ENCODE measurements at places on chromosomes 2 and 18.

- DNase-seq: no peak
Measured at GRCh38 chr18:48033790-48034650, 103.6 kb upstream of the SMAD2 start.

- peak; percentile 57 for DNase-seq
Measured at GRCh38 chr2:238462782-238463396, 36.2 kb downstream of the ASB1 start.

DNA sequence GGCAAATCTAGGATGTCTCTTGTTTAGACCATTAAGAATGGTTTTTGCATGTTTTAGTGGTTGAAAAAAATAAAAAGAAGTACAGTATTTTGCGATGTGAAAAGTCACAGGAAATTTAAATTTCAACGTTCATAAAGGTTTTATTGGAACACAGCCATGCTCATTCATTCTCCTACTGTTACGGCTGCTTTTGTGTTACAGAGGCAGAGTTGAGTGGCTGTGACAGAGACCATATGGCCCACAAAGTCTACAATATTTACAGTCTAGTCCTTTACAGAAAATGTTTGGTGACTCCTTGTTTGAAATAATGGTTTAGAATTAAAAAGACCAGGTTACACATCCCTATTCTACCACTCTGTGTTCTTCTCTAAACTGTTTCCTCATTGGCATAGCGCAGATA, 48.1 kb downstream of the MYOM1 start:
- no peak for DNase-seq

- DNase-seq: peak; percentile 26
Measured at GRCh38 chr2:96138179-96139145, at the start of gene ASTL. Gene ASTL (minus strand): TSS chr2:96138502. CDS start chr2:96138436, 66 bp downstream.

DNA sequence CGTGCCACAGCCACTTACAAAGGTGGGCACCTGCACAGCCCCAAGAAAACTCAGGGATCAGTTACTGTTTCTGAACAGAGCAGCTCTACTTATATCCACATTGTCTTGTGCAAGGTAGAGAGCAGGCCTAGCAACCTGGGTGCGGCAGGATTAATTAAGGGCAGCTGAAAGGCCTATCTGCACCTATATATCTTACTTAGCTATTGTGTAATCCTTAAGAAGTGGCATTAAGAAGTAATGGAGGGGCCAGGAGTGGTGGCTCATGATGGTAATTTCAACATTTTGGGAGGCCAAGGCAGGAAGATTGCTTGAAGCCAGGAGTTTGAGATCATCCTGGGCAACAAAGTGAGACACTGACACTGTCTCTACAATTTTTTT, 12.8 kb upstream of the ARL5A start:
- DNase-seq: no peak

DNA sequence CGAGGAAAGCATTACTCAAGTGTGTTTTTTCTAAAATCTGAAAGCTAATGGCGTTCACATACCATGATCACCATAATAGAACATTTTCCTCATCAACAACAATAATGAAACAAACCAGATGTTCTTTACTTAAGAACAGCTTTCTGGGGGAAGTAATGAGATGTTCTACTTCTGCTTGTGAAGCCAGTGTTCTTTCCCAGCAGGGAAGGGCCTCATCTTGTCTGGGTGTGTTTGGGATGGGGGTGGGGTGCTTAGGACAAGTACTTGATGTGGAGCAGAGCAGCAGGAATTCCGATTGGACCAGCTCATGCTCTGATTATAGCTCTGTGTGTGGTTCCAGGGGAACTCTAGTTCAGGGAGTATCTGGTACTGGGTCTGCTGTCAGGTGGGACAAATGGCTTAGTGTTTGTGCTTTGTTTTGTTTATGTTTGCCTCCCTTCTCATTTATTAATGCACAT, 163.0 kb upstream of the NOSTRIN start:
- DNase-seq: peak; percentile 84

DNA sequence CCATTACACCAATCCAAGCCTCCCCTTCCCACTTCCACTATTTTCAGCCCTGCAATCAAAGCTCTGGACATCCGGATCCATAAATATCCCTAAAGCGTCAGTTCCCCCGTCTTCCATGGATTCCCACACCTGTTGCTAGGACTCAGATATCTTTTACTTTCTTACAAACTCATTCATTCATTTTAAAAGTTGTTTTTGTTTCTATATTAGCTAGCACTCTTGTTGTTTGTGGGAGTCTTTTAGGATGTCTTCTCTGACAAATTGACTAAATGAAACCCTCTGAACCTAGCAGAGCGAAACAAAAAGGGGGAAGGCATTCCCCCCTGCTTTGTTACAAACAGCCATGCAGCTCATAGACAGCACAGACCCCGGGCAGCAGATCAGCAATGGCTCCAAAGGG, 9.0 kb upstream of the NBAS start:
- DNase-seq: no peak

DNA sequence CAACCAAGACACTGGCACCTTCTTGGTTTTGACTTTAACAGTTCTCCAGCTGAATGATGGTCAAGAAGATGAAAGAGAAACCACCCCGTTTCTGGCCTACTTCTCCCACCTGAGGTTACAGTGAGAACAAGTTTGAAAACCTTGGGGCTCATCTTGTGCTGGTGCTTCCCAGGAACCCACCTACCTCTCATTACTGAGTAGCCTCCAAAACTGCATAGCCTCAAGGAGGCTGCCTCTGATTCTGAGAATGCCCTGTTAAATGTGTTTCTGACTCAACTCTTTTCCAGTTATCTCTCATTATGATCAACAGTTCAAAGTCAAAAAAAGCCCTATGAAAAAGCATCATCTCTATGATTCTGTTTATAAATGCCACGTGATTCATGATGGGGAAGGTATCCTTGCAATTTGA, 121.9 kb downstream of the CACNB4 start:
- no peak for DNase-seq

GRCh38 chr2:36878429-36878828, 87.9 kb downstream of the STRN start:
- no peak for DNase-seq

GRCh38 chr2:120978359-120979050, 242.8 kb downstream of the GLI2 start:
- DNase-seq: no peak

DNA sequence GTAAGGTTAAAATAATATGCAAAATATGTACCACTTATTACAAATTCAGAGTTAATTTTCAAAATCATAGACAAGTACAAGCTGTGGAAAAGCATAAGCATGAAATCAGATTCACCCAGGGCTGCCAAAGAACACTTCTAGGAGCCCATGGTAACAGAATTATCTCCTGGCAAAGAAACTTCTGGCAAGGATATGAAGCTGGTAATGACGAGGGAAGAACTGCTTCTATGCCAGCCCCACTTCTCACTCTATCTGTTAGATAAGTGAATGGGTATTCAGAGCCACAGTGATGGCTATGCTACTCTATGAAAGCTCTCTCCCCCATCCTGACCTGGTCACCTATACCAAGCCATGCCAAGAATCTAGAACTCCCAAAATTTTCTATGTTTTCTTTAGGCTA, 36.9 kb upstream of the PDE1A start:
- no peak for DNase-seq

DNA sequence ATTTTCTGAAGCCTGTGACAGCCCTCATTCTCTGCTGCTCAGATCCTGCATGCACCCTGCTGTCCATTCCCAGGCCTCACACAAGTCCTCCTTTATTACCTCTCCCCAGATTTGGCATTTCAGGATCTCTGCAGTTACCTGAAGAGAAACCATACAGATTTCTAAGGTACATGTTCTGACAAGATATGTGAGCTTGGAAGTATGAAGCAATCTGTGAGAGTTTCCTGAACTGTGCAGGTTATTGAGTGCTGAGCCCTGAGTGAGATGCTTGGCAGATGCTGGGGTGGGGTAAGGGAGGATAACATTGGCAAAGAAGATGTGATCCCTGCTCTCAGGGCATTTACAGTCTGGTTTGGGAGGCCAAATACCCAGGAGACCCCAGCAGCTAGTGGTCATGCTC, 122.1 kb upstream of the STPG4 start:
- DNase-seq: no peak

DNA sequence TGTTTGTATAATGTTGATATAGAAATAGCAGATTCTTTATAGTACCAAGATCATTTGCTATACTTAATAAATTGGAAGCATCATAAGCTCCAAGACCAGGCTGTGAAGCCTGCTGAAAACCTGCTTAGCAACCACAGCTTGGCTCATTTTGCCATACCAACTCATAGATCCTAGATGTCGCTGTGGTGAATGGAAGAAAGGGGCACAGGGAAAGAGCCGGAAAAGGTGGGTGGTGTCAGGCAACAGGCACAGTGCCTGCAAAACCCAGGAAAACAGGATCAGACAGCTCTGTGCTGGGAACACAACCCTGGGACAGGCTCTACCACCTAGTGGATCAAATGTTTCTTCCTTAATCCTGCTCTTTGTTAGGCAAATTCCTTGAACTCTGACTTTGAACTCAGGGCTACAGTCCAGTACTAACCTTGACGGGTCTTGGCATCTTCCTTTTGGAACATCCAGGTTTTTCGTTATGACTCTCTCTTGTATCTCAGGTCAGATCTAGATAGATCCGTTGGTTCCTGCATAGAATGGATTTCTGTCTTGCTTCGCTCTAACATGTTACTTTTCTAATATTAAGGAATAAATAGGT, 31.6 kb downstream of the TWSG1 start:
- DNase-seq: peak; percentile 42

DNA sequence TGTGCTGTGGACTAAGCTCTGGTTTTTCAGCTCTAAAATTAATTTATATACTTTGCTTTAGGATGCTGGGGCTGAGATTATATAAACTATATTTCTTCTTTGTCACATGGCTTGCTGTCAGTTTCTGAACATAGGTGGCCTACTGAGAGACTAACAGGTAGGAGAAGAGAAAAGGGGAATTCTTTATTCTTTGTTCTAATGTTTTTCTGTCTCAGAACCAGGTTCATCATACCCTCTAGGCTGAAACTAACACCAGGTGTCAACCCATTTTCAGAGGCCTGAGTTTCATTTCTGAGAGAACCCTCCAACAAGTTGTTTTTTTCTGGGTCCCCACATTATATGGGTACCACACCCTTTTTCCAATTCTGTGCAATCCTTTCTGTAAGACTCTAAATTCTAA, 843.6 kb downstream of the TRIB2 start:
- no peak for DNase-seq

- no peak for DNase-seq
Measured at GRCh38 chr18:35343488-35343935, 708 bp downstream of the ZNF24 start.

GRCh38 chr2:34305587-34305986, 706.5 kb upstream of the FAM98A start:
- no peak for DNase-seq

DNA sequence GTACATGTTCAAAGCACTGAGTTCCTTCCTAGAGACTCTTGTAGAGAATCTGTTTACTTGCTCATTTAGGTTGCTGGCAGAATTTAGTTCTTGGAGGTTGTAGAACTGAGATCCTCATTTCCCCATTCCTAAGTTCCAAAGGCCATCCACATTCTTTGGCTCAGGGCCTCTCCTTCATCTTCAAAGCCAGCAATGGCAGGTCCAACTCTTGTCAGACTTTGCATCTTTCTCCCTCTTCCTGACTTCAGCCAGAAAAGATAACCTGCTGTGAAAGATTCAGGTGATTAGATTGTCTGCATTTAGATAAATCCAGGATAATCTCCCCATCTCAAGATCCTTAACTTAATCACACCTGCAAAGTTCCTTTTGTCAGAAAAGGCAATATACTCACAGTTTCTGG, 51.1 kb downstream of the SOCS6 start:
- no peak for DNase-seq

- peak; percentile 26 for DNase-seq
Measured at GRCh38 chr2:223674998-223675609, 72.9 kb upstream of the SCG2 start.

GRCh38 chr2:235746257-235746934, 252.6 kb downstream of the AGAP1 start:
- DNase-seq: peak; percentile 86

- no peak for DNase-seq
Measured at GRCh38 chr2:11656671-11657101, 13.3 kb downstream of the NTSR2 start.

- no peak for DNase-seq
Measured at GRCh38 chr2:227855440-227855839, 16.0 kb upstream of the DAW1 start.

DNA sequence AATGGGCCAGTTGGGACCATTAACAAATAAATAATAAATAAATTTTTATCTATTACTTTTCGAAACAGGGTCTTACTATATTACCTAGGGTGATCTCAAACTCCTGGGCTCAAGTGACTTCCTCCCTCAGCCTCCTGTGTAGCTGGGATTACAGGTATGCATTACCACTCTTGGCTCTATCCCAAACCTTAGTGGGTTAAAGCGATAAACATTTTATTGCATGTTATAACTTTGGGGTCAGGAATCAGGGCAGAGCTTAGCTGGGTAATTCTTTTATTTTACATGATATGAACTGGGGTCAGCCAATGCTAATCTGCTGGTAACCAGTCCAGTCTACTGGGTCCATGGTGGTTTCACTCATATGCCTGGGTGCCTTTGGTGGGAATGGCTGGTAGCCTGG, 127.8 kb downstream of the MYO3B start:
- DNase-seq: no peak

- no peak for DNase-seq
Measured at GRCh38 chr2:46780411-46780800, 135.2 kb downstream of the MCFD2 start.

DNA sequence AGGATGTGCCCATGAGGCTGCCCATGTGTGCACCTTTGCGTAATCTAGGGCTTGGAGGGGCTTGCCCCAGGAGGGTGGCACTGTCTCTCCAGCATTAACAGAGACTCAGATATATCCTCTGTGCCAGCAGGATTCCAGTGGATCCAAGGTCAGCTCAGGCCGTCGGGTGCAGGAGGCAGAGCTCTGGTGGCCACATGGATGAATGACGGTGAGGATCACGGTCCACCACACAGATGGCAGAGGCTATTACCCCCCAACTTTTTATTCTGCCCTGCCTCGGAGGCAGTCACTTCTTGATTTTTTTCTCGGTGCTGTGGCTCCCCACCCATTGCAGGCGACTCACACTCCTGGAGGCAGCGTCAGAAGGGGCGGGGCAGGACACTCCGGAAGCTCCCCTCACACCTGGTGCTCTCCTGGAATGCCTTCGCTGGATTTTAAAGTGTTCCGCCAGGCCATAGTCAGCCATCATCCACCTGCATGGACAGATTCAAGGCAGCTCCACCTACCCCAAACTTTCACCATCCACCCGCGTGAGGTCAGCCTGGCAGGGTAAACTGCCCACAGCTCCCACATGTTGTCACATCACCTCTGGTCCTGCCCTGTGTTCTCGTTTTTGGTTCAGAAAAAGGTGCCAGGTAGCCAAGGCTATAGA, 602.9 kb upstream of the RAB6C start:
- no peak for DNase-seq

GRCh38 chr2:138030459-138030858, 66.2 kb downstream of the HNMT start:
- peak; percentile 74 for DNase-seq

DNA sequence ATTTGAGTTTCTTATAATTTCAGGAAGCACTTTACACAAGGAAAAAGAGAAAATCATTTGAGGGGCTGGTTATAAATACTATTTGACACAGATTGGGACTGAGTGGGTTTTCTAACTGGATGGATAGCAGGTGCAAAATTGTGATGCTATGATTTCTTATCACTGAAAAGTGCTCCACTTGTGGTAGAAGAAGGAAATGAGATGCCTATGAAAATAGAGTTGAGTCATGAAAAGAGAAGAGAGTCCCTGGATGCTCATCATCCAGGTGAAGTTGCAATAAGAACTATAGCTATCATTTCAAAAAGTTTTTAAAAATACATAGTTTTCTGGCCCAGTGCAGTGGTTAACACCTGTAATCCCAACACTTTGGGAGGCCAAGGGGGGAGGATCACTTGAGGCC, 39.4 kb upstream of the NFE2L2 start:
- no peak for DNase-seq

GRCh38 chr2:109143214-109144187, 14.5 kb downstream of the SH3RF3 start:
- no peak for DNase-seq

GRCh38 chr2:179746981-179747380, 114.4 kb downstream of the ZNF385B start:
- DNase-seq: peak; percentile 16
